ENCODE measurements at places on chromosomes 5 and 9. TPM values are rescaled to one million over a fixed set of nuclear protein-coding genes. Genes with fewer than 3 reads are reported as not detected.

DNA sequence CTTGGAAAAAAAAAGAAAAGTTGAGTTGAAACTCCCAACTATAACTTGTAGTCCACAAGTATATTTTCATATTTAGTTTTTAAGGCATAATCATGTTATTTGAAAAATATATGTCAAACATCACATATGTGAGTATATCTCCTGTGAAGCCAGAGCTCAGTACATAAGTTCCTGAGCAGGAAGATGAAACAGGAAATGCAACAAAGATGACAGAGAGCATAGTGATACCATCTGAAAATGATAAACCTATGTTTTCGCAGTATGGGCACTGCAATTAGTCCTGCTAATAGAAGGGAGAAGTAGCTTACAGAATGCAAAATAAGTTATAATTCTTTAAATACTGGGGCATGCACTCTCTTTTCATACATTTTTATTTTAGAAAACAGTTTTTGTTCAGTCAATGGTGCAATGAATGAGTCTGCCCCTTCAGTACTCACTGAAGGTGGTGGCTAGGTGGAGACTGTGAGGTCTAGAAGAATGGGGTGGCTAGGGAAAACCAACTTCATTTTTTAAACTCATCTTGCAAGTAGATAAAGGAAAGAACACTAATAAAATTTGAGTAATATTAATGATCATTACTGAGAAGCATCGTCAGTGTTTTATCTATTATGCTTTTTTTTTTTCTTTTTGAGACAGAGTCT lies 54.1 kb upstream of the FYB1 start:
- no peak for DNase-seq

Gene MOCS2
- 6.2 TPM for total RNA-seq

GRCh38 chr5:91478096-91478495 lies 95.0 kb upstream of the ARRDC3 start:
- DNase-seq: no peak

- DNase-seq: no peak
These were observed 19.6 kb downstream of the ZNF131 start for GRCh38 chr5:43140286-43140685.

GRCh38 chr5:6399980-6400910 lies 21.9 kb upstream of the MED10 start:
- no peak for DNase-seq

- DNase-seq: no peak
These were observed 54.2 kb upstream of the NOTCH1 start for GRCh38 chr9:136599811-136600660.

DNA sequence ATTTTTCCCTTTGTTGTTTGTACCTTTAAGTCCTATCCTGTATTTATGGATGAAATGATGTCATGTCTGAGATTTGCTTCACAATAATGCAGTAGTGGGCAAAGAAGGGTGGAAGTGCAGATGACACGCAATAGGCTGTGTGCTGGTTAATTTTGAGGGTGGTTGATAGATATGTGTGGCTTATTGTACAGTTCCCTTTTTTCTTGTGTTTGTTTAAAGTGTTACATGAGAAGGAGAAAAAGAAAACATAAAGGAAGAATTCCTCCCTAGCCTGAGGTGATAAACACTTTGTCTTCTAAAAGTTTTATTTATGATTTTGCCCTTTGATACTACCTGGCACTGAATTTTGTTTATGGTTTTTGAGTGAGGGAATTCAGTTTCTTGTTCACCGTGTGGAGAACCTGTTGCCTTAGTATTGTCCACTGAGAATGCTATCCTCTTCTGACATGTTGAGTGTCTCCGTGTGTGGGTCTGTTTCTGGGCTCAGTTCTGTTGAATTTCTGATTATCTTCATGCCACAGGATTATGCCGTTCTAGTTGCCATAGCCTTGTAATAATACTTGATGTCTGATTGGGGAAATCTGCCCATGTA lies 52.3 kb upstream of the FAM120AOS start:
- DNase-seq: no peak

GRCh38 chr9:132474253-132474652 lies 64.2 kb downstream of the CFAP77 start:
- DNase-seq: no peak

GRCh38 chr9:72888943-72889342 lies 63.9 kb downstream of the ALDH1A1 start:
- no peak for DNase-seq

- DNase-seq: no peak
These were observed 138.8 kb upstream of the RETREG1 start for GRCh38 chr5:16755641-16756040.

GRCh38 chr9:34378376-34379060 lies 1.8 kb upstream of the MYORG start:
- no peak for DNase-seq

DNA sequence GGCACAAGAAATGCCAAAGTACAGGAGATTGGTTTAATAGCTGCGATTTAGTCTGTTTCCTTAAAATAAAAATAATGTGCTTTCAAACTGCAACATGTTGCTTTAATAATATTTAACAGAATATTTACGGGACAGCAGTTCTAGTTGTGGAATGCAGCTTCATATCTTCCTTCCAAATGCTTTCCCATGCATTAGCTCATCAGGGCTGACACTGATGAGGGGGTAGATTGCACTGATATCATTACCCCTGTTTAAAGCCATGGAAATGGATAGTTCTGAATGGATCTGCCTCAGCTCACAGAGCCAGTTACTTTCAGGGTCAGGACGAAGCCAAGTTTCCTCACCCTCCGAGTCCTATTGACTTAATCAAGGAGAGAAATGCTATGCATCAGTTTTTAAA lies 93.2 kb upstream of the OSMR start:
- no peak for DNase-seq

GRCh38 chr9:32551276-32552051 lies 663 bp upstream of the SMIM27 start:
- DNase-seq: peak; percentile 35

Gene FOXD4L4
- total RNA-seq: 0.27 TPM

Gene KIF4B
- total RNA-seq: not detected

DNA sequence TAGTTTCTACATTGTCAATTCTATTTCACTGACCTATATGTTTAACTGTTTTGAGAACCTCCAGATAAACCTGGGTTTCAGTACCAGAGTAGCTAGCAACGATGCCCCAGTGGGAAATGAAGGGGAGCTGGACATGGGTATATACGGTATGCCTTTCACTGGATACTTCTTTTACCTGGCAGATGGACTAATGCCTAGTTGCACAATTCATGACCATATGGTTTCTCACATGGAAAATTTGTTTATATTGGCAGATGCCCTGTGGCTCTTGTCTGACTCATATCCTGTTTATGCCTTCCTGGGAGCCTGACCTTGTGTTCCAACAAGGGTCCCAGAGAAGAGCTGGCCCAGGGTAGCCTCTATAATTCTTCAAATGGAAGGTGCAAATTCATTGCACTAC lies 144.1 kb downstream of the MAT2B start:
- DNase-seq: no peak

Gene DMRT2
- not detected for total RNA-seq

Gene TAF1L
- total RNA-seq: under 0.01 TPM

Gene HEMGN
- total RNA-seq: 15.1 TPM

- no peak for DNase-seq
These were observed 131.1 kb upstream of the PHYKPL start for GRCh38 chr5:178363501-178364325.

DNA sequence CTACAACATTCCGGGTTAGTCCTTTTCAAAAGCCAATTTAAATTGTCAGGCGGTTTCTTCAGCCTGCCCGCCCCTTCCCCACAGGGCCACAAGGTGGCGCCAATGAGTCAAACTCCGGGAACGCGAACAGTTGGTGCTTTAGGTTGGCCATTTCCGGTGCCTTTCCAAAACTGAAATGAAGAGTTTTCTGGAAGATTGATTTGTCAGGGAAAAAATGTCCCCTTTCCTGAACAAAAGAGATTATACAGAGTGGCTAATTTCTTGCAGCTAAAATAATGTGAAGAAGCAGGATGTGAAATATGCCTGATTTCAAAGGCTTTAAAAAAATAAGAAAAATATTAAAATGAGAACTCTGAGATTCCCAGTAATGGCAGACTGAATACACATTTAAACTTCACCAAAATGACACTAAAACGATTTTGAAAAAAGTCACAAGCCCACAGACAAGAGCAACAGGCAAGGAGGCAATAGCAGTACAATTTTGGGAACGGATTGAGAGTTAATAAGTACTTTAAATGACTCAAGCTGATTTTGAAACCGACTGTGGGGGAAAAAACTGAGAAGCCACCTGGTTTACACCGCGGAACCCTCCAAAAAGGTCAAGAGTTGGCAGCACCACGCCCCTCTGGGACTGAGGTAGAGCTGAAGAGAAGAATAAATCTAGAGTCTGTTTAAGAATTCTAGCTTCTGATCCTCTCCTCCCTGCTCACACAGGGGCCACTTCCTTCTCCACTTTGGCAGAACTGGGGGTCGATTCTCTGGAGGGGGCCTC lies 45.7 kb downstream of the SLC46A2 start:
- peak; percentile 56 for DNase-seq

DNA sequence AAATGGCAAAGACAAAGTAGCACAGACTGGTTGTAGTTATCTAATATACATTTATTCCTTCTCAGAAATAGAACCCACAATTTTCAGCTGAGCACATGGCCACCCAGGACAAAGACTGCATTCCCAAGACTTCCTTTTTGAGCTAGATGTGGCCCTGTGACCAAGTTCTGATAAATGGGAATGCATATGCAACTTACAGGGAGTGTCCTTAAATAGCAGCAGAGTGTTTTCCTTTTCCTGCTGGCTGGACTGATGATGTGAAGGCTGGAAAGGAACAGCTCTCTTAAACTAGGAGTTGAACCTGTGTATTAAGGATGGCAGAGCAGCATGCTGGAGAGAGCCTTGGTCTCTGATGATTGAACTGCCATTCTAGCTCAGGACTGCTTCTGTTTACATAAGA lies 74.7 kb upstream of the TNPO1 start:
- no peak for DNase-seq

DNA sequence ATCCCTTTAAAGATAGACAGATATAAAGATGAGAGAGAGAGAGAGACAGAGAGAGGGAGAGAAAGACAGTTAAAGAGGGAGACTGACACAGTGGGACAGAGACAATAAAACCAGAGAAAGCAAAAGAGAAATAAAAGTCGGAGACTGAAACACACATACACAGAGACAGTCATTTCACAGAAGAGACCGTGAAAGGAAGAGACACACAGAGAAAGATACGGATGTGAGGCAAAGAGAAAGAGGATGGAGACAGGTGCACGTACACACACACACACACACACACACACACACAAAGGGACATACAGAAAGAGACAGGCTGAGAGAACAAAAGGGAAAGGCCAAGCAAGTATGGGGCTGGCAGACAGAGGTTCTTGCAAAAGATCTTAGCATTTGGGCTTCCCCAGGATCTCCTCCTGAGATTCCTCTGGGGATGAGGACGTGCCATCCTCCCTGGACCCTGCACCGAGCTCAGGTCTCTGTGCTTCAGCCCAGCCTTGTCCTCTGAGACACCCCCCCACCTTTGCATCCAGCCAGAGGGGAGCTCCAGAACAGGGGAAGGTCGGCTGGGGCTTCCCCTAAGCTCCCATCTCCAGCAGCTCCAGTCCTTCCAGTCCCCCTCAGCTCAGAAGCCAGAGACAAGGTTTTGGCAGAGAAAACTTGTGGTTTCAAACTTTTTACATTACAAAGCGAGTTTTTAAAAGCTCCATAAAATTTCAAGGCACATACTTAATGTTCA lies 318.4 kb upstream of the PANK3 start:
- DNase-seq: no peak

DNA sequence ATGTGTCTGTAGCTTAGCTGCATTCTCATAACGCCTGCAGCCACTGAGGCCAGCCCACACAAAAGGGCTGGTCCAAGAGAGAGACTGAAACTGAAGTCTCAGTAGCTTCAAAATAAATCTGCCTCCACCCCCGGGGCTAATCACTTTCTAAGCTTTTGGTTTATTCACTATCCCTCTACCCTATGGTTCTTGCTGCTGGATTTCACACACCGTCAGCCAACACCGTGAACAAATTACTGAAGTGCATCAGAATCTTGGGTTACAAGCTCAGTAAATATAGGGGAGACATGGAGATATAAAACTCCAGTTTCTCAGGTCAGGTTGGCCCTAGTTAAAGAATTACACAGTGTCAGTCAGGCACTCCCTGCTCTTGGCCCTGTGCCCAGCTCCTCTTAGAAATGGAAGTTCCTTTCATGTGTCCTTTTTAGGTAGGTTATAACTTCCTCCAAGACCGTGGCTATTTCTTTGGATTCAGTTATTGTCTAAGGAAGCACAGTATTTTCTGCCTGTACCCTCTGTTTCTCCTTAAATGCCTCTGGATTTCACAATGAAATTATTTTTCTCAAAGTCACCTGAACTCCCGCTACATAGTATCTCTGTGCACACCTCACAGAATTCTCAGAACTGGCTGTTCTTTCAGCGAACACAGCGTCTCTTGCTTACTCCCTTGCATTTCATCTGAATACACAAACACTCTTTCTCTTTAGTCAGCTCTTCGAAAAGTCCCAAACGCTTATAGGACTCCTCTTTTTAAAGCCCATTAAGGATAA lies 112.5 kb downstream of the FAM174A start:
- DNase-seq: no peak

- DNase-seq: no peak
These were observed 106.8 kb downstream of the ENTREP1 start for GRCh38 chr9:69431777-69432176.

DNA sequence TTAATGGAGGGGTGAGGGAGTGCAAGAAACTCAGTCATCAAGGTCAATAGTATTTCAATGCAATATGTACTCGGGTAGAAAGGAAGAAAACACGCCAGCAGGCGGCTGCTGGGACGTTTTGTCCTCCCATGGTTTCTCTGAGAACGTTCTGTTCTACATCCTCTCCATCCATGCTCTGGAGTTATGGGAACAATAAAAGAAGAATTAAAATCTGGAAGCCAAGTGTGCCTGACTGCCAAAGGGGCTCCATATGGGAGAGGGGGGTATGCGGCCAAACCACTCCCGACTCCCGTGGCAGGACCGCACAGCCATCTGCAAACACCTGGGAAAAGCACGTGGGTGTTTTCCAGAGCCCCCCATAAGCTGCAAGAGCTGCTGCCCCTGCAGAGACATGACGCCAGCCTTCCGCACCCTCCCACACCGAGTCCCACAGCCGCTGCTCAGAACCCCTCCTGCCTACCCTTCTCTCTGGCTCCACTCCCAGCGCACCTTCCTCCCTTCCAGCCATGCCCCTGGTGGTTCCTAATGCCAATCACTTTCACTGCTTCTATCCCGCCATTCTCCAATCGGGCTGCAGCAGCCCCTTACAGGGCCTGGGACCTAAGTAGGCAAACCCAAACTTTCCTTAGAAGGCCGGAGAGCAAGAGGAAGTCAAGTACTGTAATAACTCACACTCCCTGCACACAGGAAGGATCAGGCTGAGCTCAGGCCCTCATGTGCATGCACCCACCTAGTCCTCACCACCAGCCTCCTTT lies 241.6 kb downstream of the SYK start:
- no peak for DNase-seq

Measured in hematopoietic multipotent progenitor cell (in vitro differentiated cells).